NCI-H1436 (cell line): ENCODE measurements at places on chromosomes 2 and 18.

DNA sequence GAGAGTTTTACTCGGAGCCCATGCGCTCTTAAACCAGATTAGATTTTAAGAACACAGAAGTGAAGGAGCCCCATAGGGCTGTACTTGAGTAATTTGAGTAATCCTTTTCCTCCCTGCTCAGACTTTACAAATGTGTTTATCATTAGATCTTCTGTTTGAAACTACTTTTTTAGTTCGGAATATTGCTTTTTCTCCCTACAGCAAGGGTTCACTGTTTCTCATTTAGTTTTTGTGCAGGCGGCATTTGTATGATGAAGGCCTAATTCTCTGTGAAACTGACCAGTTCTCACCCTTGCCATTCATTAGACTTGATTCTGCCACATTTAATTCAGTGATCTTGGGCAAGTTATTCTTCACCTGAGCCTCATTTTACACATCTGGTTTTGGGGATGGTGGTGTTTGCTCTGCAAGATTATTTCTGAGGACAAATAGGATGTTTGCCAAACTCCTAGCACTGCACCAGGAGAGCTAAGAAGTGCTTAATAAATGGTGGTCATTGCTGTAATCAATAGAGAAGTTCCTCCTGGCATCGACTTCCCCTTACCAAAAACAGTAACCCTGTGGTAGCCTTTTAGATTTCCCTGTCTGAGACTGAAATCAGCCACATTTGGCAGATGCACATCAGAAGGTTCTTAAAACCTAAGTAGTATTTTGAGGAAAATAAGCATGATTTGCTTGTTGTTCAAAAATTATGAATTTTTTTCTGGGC, 2.2 kb downstream of the B3GNT2 start:
- DNase-seq = no peak

GRCh38 chr2:135600915-135601314, 69.6 kb downstream of the R3HDM1 start:
- no peak for DNase-seq

DNA sequence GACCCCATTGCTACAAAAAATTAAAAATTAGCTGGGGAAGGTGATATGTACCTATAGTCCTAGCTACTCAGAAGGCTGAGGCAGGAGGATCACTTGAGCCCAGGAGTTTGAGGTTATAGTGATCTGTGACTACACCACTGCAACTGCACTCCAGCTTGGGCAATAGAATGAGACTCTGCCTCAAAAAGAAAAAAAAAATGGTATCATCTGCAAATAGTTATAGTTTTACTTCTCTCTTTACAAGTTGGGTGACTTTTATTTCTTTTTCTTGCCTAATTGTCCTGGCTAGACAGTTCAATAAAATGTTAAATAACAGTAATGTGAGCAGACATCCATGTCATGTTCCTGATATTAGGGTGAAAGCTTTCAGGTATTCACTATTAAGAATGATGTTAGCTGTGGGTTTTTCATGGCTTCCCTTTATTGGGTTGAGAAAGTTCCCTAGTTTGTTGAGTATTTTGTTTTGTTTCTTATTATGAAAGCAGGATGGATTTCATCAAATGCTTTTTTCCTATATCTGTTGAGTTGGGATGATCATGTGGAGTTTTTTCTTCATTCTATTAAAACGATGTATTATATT, 24.9 kb upstream of the ACOXL start:
- no peak for DNase-seq

- DNase-seq = no peak
These were observed 88.9 kb upstream of the CYP26B1 start for GRCh38 chr2:72236445-72237067.
